ENCODE measurements at places on chromosomes 7 and 10. TPM values are rescaled to one million over a fixed set of nuclear protein-coding genes. Genes with fewer than 3 reads are reported as not detected.

HTR7 gene
- total RNA-seq = not detected

EVX1 gene
- not detected for total RNA-seq

CHRM2 gene
- total RNA-seq = 89.0 TPM

MKLN1 gene
- 44.9 TPM for total RNA-seq

AKR1C4 gene
- total RNA-seq = not detected

SOSTDC1 gene
- total RNA-seq = 1.4 TPM

TAS2R5 gene
- total RNA-seq = not detected

GPRIN2 gene
- total RNA-seq = not detected

SLC29A4 gene
- 2.3 TPM for total RNA-seq

SEMA3D gene
- 0.94 TPM for total RNA-seq

CARD11 gene
- total RNA-seq = 0.37 TPM

Measured in left ventricle myocardium superior (tissue), 1 donor.